ENCODE measurements at places on chromosomes 5 and 9.

DNA sequence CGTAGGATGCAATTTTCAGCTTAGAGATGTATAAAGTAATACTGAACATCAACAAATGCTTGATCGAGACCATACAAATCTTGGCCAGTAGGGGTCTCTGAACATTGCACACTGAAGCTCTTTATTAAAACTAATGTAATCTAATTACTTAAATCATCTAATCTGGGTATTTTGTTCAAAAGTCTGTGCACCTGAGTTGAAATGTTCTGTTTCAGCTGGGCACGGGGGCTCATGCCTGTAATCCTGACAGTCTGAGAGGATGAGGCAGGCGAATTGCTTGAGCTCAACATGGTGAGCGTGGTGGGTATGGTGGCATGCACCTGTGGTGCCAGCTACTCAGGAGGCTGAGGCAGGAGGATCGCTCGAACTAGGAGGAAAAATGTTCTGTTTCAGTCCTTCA is 41.0 kb downstream of the ESM1 start:
- DNase-seq = peak; percentile 33

DNA sequence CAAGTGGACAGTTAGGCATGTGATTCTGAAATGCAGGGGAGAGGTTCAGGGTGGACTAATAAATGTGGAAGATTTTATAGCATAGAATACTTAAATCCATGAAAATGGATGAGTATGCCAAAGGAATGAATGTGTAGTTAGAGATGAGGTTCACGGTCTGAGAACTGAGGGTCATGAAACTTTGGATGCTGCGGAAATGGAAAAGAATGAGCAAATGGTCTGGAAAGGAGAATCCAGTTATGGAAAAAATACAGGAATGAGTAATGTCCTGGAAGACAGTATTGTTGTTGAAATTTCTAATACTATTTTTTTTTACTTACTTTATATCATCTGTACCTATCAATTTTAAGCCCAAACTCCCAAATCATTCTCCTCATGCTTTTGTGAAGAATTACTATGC is 2369.4 kb downstream of the MAT2B start:
- no peak for DNase-seq

- no peak for DNase-seq
Measured at GRCh38 chr5:98510143-98510985, 263.1 kb upstream of the RGMB start.

DNA sequence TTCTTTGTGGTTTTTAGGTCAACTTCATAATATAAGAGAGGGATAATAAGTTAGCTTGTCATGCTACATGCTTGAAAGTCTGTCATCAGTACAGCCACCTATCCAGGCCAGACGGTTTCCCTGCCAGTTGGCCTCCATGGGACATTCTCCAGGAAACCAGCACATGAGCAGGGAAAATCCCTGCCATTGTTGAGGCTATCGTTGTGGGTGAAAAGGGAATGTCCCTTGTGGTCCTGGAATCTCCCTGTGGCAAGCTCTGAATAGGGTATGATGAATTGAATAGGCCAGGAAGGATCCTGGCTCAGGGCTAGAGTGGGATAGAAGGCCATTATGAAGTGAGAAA is 12.3 kb downstream of the F2RL1 start:
- DNase-seq = no peak

DNA sequence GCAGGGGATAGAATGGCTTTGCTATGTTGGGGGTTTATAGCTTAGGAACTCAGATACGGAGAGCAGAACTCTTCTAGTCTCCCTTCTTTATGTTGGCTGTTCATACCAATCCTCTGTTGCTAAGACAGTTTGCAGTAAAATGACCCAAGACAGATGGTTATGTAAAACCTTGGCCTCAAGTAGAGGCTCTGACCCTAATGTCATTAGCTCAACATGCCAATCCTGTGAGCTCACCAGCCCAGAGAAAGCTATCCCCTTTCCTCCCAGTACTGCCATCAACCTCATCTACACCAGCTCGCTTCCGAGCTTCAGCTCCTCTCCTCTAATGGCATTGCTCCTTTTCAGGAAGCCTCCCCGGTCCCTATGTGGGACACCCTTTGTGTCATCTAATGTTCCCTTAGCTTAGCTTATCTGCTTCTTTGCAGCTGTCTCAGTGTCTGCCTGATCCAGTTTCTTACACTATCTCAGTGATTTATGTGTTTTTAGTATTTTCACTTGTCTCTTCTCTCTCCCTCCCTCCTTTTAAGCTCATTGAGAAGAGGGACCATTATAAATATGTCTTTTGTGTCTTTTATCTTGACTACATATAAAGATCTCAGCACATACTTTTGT is 281.3 kb upstream of the CLINT1 start:
- DNase-seq = no peak

- peak; percentile 40 for DNase-seq
Measured at GRCh38 chr5:132546108-132546507, 2.8 kb upstream of the IL5 start.

DNA sequence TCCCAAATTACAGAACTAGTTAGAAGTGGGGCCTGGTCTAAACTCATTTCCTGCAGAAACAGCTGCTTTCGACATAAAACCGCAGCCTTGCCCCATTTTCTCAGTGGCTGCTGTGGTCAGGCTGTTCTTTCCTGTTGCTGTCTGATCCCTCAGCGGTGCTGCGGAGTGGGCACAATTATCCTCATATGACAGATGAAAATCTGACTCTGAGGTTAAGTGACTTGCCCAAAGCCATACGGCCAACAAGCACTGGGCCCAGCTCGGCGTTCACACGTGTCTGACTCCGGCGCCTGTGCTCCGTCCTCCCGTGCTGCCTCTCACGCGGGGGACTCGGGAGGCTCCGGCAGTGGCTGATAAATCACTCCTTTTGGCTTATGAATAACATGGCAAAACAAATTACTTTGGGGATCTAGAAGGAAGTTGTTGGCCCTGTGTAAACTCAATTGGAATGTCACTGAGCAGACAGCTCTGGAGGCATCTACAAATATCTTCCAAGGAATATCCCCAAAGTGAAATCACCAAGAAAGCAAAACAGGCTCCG is 142.6 kb upstream of the LMX1B start:
- DNase-seq = peak; percentile 95

- DNase-seq = no peak
Measured at GRCh38 chr5:68911840-68912690, 181.7 kb upstream of the SLC30A5 start.
